ENCODE measurements at places on chromosomes 1 and 21.
A peak's percentile ranks its signal among the peaks of the same experiment; 100 is the strongest.

DNA sequence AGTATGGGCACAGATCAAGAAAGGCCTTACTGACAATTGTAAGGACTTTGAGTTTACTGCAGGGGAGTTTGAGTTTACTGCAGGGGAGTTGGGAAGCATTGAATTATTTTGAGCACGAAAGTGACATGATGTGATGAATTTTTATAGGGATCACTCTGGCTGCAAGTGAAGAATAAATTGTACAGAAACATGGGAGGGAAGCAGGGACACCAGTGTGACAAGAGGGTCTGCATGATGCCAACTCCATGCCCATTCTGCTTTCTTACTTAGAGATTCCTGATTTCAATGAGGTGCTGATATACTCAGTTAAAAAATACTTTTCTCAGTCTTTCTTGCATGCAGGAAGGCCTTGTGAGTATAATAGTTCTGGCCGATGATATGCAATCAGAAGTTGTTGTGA is 234.4 kb downstream of the CENPF start:
- no peak for DNase-seq

GRCh38 chr1:84847253-84848250 is 45.5 kb downstream of the LPAR3 start:
- peak; percentile 51 for DNase-seq

DNA sequence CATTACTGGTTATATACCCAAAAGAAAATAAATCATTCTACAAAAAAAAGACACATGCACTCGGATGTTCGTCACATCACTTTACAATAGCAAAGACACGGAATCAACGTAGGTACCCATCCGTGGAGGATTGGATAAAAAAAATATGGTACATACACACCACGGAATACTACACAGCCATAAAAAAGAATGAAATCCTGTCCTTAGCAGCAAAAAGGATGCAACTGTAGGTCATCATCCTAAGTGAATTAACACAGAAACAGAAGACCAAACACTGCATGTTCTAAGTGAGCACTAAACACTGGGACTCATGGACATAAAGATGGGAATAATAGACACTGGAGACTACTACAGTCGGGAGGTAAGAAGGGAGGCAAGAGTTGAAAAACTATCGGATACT is 148.6 kb downstream of the CHD1L start:
- DNase-seq: no peak

GRCh38 chr1:24720152-24720551 is 25.1 kb upstream of the CLIC4 start:
- no peak for DNase-seq

- peak; percentile 67 for DNase-seq
Observed at GRCh38 chr1:87330057-87330884, 1.6 kb downstream of the LMO4 start.

DNA sequence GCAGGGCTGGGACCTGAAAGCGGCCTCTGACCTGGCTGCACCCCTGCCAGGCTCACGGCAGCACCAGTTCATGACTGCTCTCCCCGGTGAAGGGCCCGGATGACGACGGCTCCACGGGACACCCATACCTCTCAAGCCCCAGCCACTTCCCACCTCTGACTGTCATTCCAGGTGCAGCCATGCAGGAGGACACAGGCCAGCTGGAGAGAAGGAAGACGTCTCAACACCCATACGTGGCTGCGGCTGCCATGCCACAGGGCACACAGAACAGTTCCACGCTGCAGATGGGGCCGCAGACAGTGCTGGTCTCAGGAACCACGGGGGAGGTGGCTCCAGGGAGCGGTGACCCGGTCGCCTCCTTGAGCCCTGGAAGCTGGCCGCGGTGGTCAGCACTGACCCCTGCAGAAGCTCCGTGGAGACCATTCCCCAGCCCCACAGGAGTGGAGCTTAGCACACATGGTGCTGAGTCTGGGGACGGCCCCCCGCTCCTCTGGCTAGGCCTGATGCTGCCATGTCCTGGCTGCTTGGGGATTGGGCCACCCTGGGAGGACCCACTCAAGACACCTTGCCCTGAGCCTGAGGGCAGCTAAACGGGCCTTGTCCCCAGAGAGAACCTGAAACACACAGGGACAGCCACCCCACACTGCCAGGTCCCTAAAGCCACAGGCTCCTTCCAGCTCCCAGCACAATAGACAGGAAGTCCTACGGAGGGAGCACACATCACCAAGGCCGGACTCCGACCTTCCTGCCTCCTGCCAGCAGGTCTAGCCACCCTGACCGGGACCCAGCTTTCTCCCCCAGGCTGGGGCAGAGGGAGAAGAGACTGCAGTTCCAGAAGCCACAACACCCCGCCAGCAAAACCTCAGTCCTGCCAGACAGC is 8.6 kb downstream of the WNT9A start:
- no peak for DNase-seq

DNA sequence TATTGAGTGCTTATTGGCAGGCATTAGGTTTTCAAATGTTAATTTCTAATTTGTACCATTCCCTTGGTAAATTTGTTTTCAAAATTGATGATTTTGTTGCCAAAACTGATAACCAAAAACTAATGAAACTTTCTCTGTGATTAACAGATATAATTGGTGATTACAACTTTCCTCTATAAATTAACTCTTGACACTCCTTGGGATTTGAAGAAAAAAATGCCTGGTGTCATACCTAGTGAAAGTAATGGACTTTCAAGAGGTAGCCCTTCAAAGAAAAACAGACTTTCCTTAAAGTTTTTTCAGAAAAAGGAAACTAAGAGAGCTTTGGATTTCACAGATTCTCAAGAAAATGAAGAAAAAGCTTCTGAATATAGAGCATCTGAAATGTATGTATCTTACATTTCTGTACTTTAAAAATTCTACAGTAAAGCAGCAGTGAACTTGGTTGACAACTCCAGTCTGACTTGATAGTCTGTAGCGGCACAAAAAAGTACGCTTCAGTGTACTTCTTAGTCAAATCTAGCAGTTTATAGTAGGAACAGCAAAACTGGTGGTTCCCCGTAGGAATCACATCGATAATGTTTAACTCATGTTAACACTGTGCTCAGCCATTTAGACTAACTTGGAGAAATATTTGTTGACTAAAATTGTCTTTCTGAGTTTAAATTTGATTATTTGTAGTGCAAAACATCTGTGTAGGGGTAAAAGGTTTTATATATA is 3.0 kb downstream of the USP1 start:
- peak; percentile 34 for DNase-seq

DNA sequence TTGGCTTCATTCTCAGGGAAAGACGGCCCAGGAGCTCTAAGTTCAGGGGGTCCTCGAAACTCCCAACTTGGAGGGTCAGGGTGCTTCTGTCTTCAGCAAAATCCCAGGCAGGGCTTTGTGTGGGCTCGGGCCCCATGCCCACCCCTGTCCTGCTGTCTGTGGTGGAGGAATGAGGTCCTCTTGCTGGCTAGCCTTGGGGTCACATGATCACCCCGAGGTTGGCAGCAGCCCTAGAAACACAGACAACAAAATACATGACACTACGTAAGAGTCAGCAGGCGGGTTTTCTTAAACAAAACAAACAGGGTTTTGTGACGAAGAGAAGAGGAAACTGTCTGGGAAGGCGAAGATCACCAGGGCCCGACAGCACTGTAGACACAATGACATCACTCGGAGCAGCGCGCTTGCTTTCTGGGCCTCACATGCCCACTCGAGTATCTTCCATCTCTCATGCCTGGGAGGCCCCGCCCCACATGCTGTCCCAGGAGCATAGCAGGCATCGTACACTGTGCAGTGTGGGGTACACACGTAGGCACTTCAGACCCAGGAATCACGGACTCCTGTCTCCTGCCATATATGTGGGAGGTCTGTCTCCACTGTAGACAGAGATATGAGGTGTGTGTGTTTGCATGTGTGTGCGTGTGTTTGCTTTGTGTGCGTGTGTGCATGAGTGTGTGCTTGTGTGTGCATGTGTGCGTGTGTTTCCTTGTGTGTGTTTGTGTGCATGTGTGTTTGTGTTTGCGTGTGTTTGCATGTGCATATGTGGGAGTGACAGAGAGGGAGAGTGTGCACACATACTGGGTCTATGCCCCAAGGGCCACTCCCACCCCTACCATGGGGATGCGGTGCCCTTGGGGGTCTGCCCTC is 94.7 kb downstream of the SIK1 start:
- no peak for DNase-seq
